ENCODE measurements at places on chromosomes 1 and 21. TPM values are rescaled to one million over a fixed set of nuclear protein-coding genes. Genes with fewer than 3 reads are reported as not detected.

- no peak for DNase-seq
These were observed 142.0 kb downstream of the CLIC6 start for GRCh38 chr21:34810786-34811185.

DNA sequence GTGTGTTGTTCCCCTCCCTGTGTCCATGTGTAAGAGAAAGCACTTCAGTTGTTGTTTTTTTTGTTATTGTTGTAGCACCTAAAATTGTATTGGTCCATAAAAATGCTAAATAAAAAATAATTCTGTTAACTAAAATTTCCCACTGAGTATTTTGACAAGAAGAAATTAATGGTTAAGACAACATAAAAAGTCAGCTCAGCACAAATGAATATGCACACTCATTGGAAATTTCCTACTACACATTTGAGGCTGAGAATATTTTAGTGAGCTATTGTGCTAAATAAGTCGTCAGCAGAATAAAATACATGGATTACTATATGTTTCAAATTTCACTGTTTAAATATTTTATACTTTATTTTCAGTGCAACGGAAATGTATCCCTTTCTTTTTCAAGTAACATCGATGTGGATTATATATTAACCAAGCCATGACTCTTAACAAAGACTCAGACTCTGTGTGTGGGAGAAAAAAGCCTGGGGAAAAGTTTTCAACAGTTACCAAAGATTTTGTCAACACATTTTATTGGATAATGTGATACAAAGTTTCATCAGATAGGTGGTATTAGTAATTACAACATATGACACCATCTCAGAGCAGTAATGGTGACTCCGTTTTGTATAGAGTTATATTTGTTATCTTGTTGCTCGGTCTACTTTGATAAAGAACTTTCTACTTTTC lies 63.4 kb downstream of the LYPLAL1 start:
- no peak for DNase-seq

DNA sequence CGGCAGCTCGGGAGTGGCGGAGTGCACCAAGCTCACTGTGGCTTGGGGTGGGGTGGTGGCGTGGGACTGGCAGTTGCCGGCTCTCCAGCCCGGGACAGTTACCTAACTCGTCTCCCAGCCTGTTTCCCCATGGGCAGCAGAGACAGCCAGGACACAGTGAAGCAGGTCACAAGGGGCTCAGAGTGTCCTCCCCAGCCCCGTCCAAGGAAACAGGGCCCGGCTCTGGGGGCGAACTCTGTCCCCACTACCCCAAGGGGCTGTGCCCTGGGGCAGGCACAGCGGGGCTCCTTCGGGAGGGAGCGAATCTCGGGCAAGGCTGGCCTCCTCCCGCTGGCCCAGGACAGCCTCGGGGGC lies 759 bp downstream of the GPR157 start:
- peak; percentile 60 for DNase-seq

DNA sequence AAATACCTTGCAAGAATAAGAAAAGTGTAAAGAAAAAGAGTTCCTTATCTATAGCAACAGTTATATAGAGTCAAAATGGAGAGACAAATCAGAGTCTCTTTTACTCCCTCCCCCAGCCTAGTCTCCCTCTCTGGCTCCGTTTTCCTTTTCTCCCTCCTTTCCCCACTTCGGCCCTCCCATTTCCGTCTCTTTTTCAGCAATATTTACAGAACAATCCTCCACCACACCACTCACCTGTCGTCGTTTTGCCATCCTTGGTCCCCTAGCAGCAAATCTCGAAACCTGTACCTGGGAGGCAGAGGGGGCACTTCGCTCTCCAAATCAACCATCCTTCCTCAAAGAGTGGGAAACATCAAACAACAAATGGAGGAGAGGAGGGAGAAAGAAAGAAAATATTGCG lies 259 bp downstream of the KCNT2 start:
- DNase-seq = no peak

DNA sequence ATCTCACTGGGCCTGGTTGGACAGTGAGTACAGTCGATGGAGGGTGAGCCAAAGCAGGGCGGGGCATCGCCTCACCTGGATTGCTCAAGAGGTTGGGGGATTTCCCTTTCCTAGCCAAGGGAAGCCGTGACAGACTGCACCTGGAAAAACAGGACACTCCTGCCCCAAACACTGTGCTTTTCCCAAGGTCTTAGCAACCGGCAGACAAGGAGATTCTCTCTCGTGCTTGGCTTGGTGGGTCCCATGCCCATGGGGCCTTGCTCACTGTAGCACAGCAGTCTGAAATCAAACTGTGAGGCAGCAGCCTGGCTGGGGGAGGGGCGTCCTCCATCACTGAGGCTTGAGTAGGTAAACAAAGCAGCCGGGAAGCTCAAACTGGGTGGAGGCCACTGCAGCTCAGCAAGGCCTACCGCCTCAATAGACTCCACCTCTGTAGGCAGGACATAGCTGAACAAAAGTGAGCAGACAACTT lies 11.3 kb downstream of the C1orf105 start:
- DNase-seq = peak; percentile 81

DNA sequence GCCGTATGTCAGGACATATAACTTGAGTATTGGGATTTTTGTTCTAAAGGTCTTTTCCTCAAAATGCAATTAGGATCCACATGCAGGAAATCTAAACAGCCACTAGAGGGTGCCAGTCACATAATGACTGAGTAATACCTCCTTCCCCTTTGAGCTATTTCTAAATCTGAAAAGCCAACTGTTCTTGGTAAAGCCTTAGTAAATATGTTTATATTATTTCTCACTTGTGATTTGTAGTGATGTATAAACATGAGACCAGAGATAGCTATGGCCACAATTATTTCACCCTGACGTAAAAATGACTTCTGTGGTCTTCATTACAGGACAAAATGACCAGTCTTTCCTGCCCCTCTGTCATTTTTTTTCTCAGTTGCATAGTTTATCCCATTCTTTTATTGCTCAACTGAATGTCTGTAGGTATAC lies 41.0 kb upstream of the DR1 start:
- DNase-seq = peak; percentile 53

DNA sequence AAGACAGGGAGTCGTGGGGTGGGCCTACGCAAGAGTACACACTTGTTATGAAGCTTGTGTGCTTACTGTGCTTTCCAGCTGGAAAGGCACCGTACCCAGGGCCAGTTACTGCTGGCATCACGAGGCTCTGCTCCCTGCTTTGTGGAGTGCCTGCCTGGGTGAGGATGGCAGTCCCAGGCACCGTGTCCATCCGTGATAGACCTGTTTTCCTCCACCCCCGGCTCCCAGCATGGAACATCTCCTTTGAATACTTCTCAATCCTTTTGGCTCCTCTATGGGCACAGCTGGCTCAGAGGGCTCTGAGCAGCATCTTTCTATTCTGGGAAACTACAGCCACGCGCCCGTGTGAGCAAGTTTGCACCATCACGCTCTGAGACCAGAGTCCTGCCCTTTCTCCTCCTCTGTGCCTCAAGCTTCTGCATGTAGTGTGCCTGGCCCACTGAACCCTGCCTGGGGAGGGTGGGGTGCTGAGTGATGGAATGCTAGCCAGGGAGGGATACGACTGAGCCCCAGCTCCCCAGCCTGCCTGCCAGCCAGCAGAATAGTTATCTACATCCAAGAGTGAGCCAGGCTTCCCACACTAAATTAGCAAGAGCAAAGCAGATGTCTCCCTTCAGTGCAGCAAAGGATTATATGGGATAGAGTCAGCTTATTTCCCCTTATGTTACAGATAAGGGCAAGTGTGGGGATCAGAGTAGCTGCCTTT lies 7.1 kb upstream of the TNR start:
- DNase-seq = no peak

GRCh38 chr1:212979340-212980122 lies 29.2 kb downstream of the VASH2 start:
- DNase-seq = no peak

Gene SHISA4
- 2.0 TPM for total RNA-seq

Gene LRRC38
- total RNA-seq = not detected

Data from colonic mucosa (tissue), 4 donors.